ENCODE measurements at places on chromosomes 7 and 10.

DNA sequence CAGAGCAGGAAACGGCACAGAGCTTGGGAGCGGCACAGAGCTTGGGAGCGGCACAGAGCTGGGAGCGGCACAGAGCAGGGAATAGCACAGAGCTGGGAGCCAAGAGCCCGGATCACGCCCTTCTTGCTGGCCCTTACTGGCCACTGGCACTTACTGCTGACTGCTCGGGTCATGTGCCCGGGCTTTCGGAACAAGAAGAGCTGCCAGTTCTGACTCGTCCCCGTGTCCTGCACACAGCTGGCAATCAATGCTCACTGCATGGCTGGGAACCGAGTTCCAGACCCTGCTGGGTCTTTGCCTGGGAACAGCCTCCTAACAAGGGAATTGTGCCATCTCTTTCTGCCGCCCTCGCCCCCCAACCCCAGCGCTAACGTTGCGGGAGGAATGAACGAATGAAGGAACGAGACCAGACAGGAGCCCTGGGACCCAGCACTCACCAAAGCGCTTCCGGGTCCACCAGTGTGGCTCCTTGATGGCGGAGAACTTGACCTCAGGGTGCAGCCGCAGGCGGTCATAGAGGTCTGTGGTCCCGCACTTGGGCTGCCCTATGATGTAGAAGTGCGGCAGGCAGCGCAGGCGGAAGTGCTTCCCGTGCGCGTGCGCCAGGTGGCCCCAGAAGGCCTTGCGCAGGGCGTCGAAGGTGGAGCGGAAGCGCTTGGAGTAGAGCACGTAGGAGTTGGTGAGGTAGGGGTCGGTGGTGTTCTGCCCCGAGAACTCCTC, 49.1 kb downstream of the CHST15 start:
- DNase-seq = no peak

DNA sequence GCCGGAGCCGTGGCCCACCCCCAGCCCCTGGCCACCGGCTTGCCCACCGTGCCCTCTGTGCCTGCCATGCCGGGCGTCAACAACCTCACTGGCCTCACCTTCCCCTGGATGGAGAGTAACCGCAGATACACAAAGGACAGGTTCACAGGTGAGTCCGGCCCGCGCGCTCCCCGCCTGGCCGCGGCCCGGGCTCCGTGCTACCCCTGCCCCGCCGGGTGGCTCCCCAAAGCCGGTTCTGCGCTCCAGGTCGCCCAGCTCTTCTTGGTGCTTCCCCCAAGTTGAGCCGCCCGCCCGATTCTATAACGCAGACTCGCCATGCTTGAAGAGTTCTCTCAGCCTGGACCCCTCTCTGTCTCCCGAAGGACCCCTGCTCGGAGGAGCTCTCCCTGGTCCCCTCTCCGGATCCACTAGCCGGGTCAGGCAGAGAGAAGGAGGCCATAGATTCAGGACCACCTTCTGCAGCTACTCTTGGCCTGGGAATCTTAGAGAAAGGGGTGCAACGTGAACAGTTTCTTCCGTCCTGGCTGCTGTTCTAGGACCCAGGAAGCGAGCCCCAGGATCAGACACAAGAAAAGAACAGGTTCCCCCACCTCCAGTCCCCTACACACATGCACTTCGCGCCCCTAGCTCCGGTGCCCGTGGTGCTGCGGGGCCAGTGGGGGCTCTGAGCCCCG, 999 bp downstream of the TLX1 start:
- DNase-seq = no peak

DNA sequence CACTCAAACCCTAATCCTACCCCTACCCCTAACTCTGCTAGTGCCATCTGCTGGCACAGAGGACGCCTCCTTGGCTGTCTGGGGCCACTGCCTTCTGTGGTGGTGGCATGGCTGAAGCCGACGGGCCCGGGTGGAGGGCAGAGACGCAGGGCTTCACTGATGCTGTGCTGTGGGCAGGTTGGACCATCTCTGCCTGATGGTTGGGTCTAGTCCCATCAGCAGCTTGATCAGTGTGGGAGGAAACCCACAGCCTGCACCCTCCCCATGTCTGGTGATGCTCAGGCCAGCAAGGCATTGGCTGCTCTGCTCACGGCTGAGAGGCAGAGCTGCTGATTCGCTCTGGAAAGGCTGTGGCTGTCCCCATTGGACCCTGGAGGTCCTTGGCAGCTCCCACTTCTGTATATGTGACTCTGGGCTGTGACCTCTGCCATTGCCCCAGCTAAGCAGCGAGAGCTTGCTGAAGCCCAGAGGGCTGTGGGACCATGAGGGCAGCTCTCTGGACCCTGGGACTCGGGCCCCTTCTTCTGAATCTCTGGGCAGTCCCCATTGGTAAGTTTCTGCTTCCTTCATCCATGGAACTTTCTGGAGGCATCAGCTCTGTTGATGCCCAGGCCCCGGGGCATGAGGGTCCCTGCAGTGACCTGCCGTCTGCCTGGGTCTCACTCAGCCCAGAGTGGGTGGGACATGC, at the start of gene SCART1:
TSS of gene SCART1 (plus strand) at position 430 of the 688 bp plus-strand sequence. CDS start at position 483, 53 bp downstream.
- no peak for DNase-seq

- no peak for DNase-seq
These were observed 9.9 kb downstream of the RHEB start for GRCh38 chr7:151509670-151510333.

DNA sequence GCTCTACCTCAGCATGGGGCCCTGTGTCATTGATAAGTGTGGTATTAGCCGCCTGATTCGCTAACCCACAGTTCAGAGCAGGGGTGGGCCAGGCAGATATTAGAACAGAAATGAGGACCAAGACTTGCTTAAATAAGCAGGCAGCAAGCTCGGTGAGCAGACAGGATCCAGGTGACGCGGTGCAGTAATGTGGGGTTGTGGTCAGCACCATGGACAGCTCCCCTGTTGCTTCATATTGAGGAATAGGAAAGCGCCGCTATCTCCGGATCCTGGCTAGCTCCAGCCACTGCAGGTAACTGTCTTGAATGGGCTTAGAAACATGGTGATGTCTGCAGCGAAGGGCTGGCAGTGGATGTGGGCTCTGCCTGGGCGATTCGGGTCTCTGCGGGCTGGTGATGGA, 51.3 kb upstream of the GPR26 start:
- DNase-seq = peak; percentile 38

DNA sequence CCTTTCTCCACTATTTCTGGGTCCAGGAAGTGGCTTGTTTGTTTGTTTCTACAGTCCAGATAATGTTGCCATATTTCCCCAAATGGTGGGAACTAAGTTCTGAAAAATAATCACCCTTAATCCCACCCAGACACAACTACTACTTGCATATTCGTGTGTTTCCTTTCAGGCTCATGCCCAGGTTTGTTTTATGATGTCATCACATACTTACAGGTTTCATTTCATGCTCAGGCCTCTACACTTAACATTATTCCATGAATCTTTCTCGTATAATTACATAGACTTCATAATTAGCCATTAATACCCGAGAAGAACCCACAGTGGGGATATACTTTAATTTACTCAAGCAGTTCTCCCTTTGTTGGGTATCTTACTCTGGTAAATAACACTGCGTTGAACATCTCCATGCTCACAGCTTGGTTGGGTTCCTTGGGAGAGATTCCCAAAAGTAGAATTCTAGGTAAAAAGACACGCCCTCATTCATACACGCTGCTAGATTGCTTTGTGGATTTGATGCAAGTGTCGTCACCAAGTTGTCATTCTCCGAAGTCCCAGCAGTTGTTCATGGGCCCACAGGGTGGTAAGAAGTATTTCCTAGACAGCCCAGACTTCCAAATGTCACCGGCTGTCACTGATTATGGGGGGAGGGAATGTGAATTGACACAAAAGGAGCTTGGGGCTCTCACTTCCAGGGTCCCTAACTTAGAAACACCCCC, 42.6 kb downstream of the UNC5B start:
- no peak for DNase-seq

DNA sequence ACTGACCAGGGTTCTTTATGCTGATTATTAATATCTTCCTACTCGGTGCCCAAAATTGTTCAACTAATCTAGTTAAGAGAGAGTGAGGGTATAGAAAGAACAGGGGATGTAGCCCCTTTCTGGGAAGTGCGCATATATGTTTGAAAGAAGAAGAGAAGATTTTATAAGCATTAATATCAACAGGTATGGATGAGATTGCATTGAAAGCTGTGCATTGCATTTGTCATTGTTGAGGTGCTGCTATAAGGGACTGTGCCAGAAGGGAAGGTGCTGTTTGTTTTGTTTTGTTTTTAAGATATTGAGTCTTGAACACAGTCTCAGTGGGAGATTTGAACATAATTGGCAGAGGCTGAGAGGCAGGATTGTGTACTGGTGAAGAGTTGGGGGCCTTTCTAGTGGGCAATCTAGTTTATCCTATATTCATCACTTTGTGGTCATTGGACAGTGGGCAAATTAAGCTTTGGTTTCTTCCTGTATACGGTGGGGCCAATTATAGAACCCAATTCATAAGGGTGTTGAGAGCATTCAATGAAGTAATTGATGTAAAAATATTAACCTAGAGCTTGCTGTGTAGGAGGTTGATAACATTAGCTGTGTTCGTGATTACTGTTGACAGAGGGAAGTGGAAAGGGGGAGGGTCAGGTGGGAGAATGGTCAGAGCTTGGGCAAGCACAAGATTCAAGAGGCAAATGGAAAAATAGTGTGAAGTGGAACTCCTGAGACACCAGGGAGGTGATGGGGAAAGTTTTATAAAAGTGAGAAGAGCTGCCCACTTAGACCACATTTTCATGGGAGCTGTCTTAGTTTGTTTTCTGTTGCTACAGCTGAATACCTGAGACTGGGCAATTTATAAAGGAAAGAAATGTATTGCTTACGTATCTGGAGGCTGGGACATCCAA, 19.9 kb upstream of the PCGF5 start:
- DNase-seq = no peak

Measured in HT1080 (cell line).